ENCODE measurements at places on chromosomes 16 and 17. TPM values are rescaled to one million over a fixed set of nuclear protein-coding genes. Genes with fewer than 3 reads are reported as not detected.

Gene CHST5
- not detected for total RNA-seq

Gene SLC7A5
- 4.0 TPM for total RNA-seq

DNA sequence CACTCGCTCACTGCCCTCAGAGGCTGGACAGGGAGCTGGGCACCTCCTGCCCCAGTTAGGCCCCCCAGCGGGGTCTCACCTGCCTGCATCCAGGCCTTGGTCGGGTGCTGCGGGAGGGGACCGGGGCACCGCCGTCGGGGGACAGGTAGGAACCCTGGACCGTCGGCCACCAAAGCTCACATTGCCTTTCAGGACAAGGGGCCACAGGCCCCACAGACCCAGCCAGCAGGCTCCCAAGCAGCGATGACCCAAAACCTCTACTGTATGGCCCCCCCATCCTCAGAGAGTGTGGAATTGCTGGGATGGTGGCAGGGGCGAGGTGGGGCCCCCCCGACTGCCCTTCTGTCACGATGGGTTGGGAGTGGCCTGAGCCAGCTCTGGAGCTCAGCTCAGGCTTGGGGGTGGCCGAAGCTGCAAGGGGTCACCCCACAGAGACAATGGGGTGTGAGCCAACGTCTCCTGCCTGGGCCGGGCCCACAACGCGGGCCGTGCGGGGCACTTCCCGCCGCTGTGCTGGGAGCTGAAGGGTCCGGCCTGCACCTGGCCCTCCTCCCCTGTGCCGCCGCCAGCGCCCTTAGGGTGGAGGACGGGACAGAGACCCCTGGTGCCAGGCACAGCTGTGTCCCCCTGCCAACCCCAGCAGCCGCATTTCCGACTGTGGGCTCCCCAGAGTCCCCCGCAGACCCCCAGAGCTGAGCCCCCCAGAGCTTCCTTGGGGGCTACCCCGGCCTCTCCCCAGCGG lies 498 bp downstream of the IGFALS start:
- DNase-seq: no peak

DNA sequence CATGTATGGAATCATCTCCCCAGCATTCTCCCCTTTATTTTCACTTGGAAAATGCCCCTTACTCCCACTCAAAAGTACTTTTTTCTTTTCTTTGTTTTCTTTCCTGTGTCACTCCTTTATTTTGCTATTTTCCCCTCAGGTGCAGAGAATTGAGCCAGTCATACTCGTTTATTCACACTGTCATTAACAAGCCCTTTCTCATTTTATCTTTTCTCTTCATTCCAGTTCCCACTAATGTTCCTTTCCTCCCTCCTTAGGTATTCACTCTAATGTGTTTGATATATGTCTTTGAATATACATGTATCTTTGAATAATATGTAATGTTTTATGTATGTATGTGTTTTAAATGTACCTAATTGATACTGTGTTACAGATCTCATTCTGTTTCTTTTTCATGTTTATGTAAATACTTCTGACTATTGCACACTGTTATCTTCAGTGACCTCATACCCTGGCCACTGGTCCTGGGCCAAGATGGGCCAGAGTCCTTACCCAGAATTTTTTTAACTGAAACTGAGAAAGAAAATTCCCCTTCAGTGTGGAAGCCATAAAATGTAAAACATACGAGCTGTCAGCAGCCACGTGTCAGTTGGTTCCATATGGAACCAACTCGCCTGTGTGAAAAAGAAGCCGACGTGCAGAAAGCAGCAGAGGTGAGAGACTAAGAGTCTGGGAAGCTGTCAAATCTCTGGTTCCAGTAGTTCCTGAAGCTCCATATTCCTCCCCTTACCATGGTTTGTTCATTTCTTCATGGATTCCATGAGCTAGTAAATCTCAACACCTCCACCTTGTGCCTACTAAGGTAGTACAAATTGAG lies 5.8 kb downstream of the SRR start:
- DNase-seq: peak; percentile 11

DNA sequence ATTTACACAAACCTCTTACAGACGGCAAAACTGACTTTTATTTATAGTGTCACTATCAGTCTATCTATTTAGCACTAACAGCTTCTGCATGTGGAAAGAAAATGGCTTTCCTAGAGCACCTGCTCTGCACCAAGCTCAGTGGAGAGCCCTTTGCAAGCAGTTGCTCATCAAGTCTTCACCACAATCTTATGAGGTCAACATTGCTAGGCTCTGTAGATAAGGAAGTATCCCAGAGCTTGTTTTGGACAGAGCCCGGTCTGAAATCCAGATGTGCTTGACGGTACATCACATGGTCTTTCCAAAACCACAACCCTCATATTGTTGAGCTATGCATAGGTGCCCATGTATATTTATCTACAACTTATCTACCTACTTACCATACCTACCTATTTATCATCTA lies 572.7 kb upstream of the CDH5 start:
- no peak for DNase-seq

All from lung (tissue), 17 donors.